ENCODE measurements at places on chromosomes 3 and 15. TPM values are rescaled to one million over a fixed set of nuclear protein-coding genes. Genes with fewer than 3 reads are reported as not detected.

Gene ACAD11
- 29.4 TPM for total RNA-seq

Gene SRGAP3
- 10.4 TPM for total RNA-seq

Gene POTEB
- total RNA-seq: 0.48 TPM

Gene CERS3
- total RNA-seq: 4.1 TPM

Gene UNC13C
- 20.0 TPM for total RNA-seq

Gene ICE2
- 51.0 TPM for total RNA-seq

Gene KNG1
- 1.4 TPM for total RNA-seq

Gene GOLGA6L9
- total RNA-seq: 0.96 TPM

Gene GOLGA6D
- total RNA-seq: 1.9 TPM

Gene EXD1
- 1.4 TPM for total RNA-seq

Gene GOLGA6A
- 2.6 TPM for total RNA-seq

Gene CMTM6
- total RNA-seq: 309 TPM

DNA sequence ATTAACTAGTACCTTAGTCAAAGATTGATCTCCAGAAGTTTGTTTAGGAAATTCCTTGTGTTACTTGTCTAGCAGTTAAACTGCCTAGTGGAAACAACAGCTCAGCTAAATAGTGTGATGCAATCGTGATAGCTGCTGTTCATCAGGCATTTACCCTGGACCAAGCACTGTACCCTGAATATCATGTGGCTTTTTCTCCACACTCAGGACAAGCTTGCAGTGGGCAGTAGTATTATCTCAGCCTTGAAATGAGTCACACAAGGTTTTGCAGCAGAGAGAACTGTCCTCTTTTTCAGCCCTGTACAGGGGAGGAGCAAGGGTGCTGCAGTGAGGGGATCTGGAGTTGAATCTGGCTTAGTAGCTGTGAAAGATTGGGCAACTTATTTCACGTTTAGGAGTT, 208.4 kb downstream of the TP63 start:
- peak; percentile 55 for DNase-seq

- no peak for DNase-seq
These were observed 45.2 kb upstream of the NR2F2 start for GRCh38 chr15:96285305-96285704.

DNA sequence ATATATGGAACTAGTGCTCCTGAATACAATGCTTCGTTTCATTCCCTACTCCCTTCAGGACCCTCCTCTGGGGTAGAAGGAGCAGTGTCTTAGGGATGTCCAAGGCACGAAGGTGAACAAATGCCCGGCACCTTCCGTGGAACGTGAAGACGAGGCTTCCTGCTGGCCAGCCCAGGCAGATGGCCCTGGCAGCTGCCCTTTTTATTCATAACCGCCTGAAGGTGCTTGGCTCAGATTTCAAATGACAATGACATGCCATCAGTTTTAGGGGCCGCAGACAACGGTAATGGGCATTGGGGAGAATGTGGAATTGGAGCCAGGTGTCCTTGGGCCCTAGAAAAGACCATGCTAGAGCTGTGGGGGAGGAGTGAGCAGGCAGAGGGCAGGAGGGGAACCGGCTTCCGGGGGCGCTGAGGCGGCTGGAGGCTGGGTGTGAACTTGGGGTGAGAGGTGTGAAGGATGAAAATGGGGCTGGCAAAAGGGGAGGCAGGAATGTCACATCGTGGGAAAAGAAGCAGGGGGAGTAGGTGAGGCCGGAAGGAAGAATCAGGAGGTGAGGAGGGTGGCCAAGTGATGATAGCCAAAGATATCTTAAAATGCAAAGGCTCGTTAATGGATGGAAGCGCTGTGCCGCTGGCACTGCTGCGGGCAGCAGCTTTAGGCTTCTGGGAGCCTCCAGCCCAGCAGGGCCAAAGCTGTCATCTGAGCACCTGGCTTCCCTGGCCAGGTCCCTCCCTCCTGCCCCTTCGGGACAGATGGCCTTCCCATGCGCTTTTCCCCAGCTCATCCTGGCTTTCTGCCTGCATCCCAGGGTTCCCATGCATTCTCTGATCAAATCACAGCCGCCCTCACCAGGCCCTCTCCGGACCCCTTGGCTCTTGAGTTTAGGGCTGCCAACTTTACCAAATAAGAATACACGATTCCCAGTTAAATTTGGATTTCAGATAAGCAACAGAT, 93.7 kb downstream of the TMEM266 start:
- no peak for DNase-seq

DNA sequence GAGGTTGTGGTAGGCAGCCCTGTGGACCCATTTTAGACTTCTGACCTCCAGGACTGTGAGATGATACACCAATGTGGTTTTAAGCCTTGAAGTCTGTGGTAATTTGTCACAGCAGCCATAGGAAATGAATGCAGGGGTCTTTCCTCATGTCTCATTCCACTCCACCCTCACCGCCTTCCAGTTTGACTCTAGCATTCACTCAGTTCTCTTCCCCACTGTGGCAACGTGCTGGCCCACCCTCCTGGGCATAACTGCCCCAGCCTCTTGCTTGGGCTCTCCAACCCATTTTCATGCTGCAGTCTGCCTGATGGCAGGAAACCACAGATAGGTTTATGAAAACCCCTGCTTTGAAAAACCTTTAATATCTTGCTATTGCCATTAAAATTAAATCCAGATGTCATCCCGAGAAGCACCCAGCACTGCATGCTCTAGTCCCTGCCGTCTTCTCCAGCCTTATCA, 7.3 kb upstream of the TRNT1 start:
- no peak for DNase-seq

DNA sequence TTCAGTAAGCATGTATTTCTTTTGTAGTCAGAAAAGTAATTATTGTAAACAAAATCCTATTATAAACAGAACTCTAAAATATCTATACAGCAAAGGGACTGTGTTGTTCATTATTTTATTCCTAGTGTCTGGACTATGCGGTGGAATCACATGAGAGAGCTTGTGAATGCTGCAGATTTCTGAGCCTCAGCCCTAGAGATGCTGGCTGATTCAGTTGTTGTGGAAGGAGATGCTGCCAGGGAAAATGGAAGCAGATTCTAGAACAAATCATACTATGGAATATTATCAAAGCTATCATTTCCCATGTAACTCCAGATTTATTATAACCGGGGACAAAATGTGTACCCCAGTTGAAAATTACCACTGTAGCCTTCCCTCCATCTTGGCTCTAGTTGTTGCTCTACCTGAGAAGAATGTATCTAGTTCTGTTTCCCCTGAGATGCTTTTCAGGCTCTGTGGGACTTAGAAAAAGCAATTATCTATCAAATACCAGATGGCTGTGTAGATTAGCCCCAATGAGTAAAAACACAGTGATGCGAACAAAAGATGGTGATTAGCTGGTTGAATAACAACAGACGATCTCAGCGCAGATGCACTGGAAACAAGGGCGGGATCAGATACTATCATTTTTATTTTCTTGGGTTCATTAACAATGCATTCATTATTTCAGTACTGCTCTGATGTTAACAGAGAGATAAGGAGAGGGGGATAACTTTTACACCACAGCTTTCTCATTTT, 131.3 kb downstream of the TMEM108 start:
- DNase-seq: no peak

DNA sequence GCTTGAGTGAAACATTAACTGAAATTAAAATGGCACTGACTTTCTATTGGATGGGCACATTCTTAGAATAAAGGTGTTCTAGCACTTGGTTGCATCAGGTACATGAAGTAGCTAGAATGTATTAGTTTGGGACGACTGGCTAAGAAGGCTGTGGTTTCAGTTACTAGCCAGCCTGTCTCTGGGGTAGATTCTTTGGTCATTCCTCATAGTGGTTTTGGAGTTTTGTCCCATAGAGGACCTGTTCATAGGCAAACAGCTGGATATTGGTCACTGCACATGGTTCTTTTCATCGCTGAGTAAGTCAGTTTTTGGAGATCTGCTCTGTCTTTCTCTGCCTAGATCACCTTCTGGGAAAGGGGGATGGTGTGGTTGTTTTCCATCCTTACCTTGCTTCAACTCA, 55.3 kb downstream of the ADAMTSL3 start:
- DNase-seq: no peak

DNA sequence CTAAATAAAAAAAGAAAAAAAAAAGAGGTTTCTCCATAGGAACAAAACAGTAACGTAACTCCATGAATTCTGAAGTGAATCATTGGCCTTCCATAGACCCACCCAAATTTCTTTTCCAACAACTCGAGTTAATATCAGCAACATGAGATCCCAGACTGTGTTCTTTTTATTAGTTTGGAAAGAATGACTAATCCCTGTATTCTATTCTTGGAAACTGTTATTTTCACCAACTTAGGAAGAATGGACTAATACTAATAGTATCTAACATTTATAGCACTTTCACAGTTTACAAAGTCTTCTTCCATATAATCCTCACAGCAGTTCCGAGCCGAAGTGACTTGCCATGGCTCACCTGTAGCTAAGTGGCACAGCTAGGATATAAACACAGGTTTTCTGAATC, 72.7 kb upstream of the SLC4A7 start:
- DNase-seq: no peak

- DNase-seq: peak; percentile 82
These were observed 65.0 kb downstream of the SYNM start for GRCh38 chr15:99169769-99170311.

- peak; percentile 7 for DNase-seq
These were observed 8.2 kb downstream of the OSBPL11 start for GRCh38 chr3:125587039-125587648.

- DNase-seq: peak; percentile 23
These were observed 60.5 kb upstream of the KLF13 start for GRCh38 chr15:31265871-31266711.

GRCh38 chr3:71585887-71586809, 2.6 kb upstream of the FOXP1 start:
- DNase-seq: peak; percentile 62

- DNase-seq: no peak
These were observed 16.6 kb upstream of the AEN start for GRCh38 chr15:88604381-88605188.

DNA sequence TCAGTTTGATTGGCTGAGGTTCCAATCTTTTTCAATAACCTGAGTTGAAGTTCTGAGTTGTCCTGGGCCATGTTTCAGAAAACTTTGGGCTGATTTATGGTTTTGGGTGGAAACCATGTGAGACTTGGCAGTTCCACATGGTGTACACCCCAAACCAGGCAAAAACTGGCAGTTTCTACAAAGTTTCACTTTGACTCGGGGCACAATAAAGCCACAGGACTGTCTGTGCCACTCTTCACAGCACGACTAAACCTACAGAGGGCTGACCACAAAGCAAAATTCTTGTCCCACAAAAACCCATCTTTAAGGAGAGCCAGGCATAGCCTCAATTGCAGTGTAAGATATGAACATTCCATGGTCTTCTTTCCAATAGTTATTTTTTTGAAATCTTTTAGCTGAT, 155.0 kb downstream of the DUT start:
- DNase-seq: no peak

GRCh38 chr15:74497584-74497983, 36.6 kb upstream of the UBL7 start:
- DNase-seq: no peak

DNA sequence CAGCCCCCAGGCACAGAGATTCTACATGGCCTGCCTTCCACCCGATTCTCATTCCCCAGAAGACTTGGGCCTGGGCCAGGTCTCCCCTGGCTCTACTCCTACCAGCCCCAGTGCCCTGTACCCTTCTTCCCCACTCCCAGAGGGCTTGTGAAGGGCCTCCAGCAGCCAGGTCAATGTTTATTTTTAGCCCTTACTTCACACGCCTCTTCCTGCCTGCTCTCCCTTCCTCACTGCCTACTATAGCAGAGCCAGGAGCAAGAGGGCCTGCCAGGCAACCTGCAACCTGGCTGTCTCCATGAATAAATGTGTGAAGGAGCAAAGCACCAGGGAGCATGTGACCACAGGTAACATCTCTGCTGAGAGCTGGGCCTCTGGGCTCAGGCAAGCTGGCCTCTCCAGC, 26.4 kb upstream of the APEH start:
- no peak for DNase-seq

GRCh38 chr3:114418724-114419543, 125.1 kb downstream of the TIGIT start:
- DNase-seq: peak; percentile 57

DNA sequence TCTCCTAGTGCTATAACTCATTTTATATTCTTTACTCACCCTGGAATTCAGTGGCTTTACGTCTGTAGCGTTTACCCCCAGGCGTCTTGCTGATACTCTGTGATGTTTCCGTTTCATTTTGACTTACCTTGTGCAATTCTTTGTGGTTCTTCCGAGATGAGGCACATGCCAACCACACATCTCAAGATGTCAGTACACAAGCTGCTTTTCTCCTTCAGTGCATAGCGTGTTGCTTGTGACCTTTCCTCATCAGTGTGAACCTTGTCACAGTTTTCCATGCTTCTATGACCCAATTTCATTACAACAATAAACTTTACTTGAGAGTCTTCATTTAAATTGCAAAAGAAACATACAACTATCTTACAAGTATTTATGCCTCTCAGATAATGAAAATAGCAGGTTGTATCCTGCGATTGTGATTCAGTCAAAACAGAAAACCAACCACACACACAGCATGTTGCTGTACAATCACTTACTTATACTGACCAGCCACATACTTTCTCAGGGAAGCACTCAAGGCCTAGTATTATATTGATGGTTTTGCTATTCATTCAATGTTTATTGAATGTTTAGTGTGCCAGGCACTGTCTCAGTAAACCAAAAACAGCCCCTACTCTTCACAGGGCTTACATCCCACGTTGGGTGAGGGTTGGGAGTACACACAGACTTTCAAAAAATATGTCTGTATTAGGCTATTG, 4.6 kb upstream of the TBL1XR1 start:
- DNase-seq: peak; percentile 40

Data from umbilical cord (tissue), 2 donors.